Progenitor cell of endocrine pancreas (in vitro differentiated cells): ENCODE measurements at places on chromosomes 16 and 17. TPM values are rescaled to one million over a fixed set of nuclear protein-coding genes. Genes with fewer than 3 reads are reported as not detected.

AOC3 gene
- 1.2 and 2.6 TPM in 2 replicates for total RNA-seq

ZNF174 gene
- total RNA-seq: 13.5 and 13.6 TPM in 2 replicates

LDHD gene
- 0.64 and 0.89 TPM in 2 replicates for total RNA-seq

CEP95 gene
- 102 and 108 TPM in 2 replicates for total RNA-seq

MEIOC gene
- 0.69 and 0.86 TPM in 2 replicates for total RNA-seq

GPR139 gene
- total RNA-seq: not detected in 2 replicates

MMP28 gene
- total RNA-seq: 0.53 TPM in 1 of 2 replicates, not detected in the other

LITAFD gene
- total RNA-seq: not detected in 2 replicates

ZFP1 gene
- 16.3 and 17.5 TPM in 2 replicates for total RNA-seq

KRT17 gene
- 0.22 and 0.46 TPM in 2 replicates for total RNA-seq

EVI2A gene
- not detected in 2 replicates for total RNA-seq
